Breast epithelium (tissue), 4 donors: ENCODE measurements at places on chromosomes 6 and 20. TPM values are rescaled to one million over a fixed set of nuclear protein-coding genes. Genes with fewer than 3 reads are reported as not detected.

Gene SLC25A27
- 27.0 TPM for total RNA-seq

Gene PNPLA1
- total RNA-seq, result not detected

Gene OPRM1
- not detected for total RNA-seq

Gene CENPQ
- 9.7 TPM for total RNA-seq

Gene TP53TG5
- total RNA-seq, result not detected

Gene TMEM170B
- total RNA-seq, result 5.6 TPM

Gene GHRH
- not detected for total RNA-seq

Gene AHI1
- total RNA-seq, result 49.8 TPM

Gene GPR63
- 1.0 TPM for total RNA-seq

Gene SLC26A8
- 0.48 TPM for total RNA-seq

Gene HM13
- total RNA-seq, result 73.7 TPM

Gene FAXC
- 14.2 TPM for total RNA-seq

Gene VGLL2
- not detected for total RNA-seq

Gene SLCO4A1
- total RNA-seq, result 15.4 TPM

Gene TMEM74B
- 4.3 TPM for total RNA-seq

Gene CGA
- not detected for total RNA-seq
